NCI-H510A treated with DMSO at 0.1 percent for 48 hours (cell line): ENCODE measurements at places on chromosomes 2 and 18.

DNA sequence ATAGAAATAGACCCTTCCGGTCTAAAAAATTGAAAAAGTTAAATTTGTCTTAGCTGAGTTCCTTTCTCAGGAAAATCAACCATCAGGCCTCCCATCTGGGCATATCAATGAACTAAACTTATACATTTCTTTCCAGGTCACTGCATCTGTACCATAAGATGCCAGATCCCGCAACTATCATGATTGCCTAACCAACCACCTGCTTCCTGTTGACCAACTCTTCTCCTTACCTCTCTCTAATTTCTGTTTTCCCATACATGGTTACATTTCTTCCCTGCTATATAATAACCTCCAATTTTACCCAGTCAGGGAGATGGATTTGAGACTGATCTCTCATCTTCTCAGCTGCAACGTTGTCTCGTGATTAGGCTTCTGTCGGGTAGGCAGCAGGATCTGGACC lies 228.7 kb downstream of the FSIP2 start:
- no peak for DNase-seq

GRCh38 chr18:44495151-44495550 lies 185.5 kb upstream of the SETBP1 start:
- no peak for DNase-seq

DNA sequence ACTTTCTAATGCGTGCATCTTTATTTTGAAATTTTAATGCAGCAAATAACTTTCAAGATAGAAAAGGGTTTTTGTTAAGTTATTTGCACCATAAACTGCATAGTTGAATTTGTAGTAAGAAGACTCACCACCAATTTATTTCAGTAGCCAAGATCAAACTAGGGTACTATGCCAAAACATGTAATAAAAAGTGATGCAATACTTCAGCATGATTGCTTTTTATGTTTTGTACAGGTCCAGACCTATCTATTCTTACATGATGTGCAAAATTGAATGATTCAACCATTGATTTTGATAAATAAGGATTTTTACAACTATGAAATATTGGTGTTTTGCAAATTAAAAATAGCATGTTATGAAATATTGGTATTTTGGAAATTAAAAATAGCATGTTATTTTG lies 26.7 kb downstream of the AGPS start:
- no peak for DNase-seq

- no peak for DNase-seq
These were observed 1.4 kb downstream of the DES start for GRCh38 chr2:219419331-219420197.

GRCh38 chr2:60827369-60827768 lies 54.0 kb upstream of the REL start:
- DNase-seq: no peak

GRCh38 chr2:215358312-215358845 lies 46.5 kb downstream of the ATIC start:
- DNase-seq: no peak

- no peak for DNase-seq
These were observed 26.1 kb downstream of the GPC1 start for GRCh38 chr2:240461471-240462072.

DNA sequence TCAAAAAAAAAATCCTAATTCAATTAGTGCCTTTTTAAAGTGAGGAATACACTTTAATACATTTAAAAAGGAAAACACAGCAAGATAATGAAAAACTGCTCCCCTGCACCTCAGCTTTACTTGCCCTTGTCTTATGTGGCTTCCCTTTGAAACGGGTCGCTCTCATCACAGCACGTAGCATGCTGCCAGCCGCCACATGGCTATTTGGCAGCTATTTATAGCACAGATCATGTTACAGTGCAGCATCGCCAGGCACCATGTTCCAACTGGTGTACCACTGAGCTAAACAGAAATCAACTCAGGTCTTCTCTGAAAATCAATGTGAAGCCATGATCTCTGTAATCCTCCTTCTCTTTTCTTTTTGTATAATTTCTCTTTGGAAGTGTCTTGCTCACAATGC lies 65.1 kb downstream of the TMEM182 start:
- DNase-seq: peak; percentile 83

DNA sequence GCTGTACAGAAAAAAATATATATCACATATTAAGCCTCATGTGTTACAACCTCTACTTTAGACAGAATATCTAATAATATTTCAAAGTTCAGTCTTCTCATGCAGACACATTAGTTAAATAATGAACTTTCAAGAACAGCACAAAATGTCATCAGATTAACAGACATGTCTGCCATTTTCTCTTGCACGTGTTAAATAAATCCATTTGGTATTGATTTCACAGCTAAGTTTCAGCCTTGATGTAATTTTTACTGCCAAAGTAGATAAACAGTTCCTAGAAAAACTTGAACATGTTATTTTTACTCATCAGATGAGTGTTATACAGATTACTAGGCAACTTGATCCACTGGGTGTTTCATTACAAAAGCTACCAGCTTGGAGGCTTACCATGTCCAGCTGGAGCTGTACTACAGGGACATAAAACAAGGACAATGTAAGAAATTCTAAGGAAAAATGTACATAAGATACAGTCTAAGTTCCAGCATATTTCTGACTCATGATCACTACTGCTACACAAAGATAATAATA lies 290.7 kb upstream of the DDX18 start:
- DNase-seq: peak; percentile 15

DNA sequence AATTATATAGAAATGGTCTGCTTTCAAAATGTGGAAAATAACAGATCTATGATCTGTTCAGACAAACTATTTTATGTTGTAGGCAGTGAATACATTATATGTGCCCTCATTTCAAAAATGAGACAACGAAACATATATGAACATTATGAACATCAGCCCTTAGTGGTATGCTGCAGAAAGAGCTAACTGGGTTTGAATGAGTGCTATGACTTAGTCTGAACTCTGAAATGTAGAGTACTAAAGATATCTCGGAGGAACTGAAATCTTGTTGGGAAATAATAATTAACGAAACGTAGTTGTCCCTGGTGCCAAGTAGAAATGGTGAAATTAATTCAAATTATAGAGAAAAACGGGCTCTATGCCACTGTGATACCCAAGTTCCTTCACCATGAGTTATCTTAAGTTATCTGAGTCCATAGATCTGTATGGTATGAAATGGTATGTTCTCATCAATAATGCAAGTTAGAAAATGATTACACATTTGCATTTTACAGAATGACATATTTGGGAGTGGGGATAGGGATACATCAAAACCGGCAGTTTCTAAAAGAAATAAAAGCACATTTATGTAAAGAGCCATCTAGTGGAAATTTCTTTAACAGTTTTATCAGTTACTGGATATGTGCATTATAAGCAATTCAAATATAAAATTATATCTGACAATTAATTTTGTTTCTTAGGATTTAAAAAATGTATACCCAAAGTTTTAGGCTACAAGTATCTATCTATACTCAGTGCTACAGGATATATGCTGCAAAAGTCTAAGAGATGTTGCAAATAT lies 26.7 kb downstream of the STARD6 start:
- DNase-seq: no peak

GRCh38 chr2:26574066-26574899 lies 66.9 kb downstream of the CIB4 start:
- DNase-seq: no peak

DNA sequence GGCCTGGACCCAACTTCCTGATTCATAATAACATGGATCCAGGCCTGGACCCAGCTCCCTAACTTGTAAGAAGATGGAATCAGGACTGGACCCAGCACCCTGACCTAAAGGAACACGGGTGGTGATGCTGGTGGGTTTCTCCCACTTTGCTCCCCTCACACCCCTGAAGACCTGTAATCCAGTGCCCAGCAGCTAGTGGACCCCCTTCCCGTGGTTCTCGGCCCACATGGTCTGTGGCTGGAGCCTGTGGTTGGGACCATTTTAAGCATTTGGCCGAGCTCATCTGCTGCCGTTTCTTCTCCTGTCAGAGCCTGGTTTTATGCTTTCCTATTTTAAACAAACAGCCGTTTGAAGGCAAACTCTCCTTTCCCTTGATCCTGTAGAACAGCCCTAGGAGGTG lies 232.8 kb downstream of the EIPR1 start:
- DNase-seq: no peak

DNA sequence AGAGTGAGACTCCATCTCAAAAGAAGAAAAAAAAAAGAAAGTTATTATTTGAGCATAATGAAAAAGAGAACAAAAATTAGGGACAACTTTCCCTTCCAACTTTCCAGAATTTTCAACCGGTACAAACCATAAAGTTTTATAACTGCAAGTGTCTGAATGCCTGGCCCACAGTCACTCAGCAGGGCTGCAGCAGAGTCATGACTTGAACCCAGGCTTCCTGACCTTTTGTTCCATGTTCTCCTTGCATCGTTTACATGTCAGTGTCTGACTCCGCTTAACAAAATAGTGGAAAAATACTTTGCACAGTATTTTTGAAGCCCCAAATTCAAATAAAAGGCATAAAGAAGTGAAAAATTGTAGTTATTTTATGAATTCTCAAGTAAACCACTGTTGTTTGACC lies 82.7 kb downstream of the LTBP1 start:
- DNase-seq: no peak

DNA sequence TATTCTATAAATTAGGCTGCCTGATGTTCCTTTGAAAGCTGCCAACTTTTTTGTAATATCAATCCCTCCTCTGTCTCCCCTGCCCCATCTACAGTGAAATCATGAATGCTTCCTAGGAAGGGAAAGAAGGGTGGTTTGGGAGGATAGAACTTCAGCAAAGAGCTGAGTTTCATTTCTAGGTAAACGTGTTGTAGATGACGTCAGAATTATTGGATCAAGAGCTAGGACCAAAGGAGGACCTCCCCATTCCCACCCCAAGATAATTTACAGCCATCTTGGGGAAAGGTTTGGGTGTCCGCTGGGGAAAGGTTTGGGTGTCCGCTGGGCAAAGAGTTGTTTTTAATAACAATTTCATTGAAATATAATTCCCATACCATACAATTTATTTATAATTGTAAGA lies 11.2 kb upstream of the ANKRD53 start:
- DNase-seq: no peak

DNA sequence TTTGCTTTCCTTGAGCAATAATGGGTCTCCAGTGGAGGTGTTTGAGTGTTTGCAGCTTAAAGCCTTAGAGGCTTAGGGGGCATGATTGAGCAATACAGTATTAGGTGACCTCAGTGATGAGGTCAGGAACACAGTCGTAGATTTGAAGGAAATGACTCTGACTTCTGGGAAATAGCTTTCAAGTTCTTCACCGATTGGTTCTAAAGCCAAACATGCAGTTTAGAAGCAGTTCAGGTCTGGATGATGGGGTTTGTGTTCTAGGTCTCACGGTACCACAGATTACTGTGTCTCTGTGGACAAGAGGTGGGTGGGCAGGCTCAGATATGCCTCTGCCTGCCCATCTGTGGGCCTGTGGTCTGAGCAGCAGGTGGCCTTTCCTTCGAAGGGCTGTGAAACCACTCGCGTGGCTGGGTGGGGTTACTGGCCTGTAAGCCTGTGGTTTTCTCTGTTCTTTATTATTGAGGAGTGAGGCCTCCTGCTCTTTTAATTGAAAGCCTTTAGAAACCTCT lies 7.8 kb downstream of the MTHFD2 start:
- no peak for DNase-seq

- DNase-seq: no peak
These were observed 347.7 kb downstream of the LPIN1 start for GRCh38 chr2:12094134-12094533.

DNA sequence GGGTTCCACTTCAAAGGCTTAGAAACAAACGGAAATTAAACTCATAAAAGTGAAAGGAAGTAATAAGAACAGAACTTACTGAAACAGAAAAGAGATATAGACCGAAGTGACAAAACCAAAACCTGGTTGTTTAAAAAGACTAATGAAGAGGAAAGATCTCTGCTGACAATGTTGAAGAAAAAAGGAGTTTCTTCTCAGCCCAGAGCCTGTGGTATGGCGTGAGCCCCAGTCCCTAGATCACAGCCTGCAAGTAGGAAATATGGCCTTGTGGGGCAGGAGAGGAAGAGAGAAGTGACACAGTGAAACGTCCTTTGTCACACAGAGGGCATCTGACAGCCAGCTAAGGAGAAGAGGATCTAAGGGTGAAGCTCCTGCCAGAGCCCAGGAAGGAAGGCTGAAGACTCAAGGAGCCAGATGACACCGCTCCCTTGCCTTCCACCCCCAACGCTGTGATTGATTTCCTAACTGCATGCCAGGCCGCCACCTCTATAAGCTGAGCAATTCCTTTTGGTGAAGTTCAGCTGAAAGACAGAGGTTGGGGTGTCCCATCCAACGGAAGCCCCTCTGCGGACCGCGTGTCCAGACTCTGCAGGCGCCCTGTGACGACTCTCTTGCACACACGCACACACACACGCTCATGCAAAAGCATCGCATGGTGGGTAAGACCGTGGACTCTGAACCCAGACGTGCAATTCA lies 141.1 kb downstream of the HDAC4 start:
- no peak for DNase-seq

DNA sequence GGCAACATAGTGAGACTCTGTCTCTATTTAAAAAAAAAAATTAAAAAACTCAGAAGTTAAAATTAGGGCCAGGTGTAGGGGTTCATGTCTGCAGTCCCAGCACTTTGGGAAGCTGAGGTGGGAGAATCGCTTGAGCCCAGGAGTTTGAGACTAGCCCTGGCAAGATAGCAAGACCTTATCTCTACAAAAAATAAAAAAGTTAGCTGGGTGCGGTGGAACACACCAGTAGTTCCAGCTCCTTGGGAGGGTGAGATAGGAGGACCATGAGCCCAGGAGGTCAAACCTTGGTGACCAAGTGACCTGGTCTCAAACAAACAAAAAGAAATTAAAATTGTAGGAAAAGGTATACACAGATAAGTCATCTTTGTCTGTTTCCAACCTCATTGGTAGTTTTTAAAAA lies 11.3 kb downstream of the TTLL4 start:
- no peak for DNase-seq

- DNase-seq: no peak
These were observed 614.4 kb upstream of the TMEFF2 start for GRCh38 chr2:192809173-192809572.

GRCh38 chr2:9420495-9420894 lies 2.8 kb downstream of the ITGB1BP1 start:
- DNase-seq: no peak

DNA sequence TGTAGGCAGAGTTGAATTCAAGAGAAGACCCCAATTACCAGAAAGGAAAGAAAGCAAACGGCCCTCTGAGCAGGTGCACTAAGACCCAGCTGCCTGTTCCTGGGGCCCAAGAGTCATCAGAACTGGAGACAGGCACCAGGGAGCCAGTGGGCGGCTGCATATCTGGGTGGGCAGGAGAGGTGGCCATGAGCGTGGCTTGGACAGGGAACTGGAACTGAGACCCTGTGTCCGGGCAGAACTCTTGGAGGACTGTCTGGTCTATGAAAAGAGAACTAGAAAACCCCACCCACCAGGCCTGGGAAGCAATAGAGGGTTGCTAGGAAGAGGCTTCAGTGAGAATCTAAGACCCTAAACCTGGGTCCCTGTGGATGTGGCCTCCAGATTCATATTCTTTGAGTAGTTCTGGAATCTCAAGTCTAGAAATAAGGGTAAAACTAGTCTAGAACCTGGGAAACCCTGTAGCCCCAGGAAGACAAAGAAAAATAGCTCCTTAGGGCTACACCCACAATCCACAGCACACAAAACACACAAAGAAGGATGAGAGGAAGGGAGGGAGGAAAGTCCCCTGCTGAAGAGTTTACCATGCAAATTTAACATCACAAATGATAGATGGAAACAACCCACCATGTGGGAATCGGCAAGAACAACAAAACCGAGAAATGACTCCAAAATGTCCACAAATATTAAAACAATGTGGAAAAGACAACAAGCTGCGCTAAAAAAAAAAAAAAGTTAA lies 147.0 kb downstream of the HDAC4 start:
- DNase-seq: no peak

GRCh38 chr2:141499123-141499522 lies 631.7 kb downstream of the LRP1B start:
- no peak for DNase-seq

GRCh38 chr2:170013802-170014551 lies 164.0 kb upstream of the MYO3B start:
- no peak for DNase-seq
